IMR-90 (cell line): ENCODE measurements at places on chromosomes 3 and 15. TPM values are rescaled to one million over a fixed set of nuclear protein-coding genes. Genes with fewer than 3 reads are reported as not detected.

Gene CLDN18
- not detected in 2 replicates for total RNA-seq

Gene PTH1R
- under 0.01 and 0.18 TPM in 2 replicates for total RNA-seq

Gene TAGLN3
- total RNA-seq: 3.2 and 3.6 TPM in 2 replicates

Gene GOLGA6L10
- under 0.01 and 0.28 TPM in 2 replicates for total RNA-seq

Gene FGF7
- 34.8 and 69.2 TPM in 2 replicates for total RNA-seq

Gene SLC28A2
- not detected in 2 replicates for total RNA-seq

Gene DUOX1
- not detected in 2 replicates for total RNA-seq

Gene PCSK6
- total RNA-seq: not detected in 2 replicates

Gene PARP9
- 7.7 and 8.6 TPM in 2 replicates for total RNA-seq

Gene SEC61A1
- total RNA-seq: 478 and 487 TPM in 2 replicates

Gene CFAP92
- total RNA-seq: not detected in 2 replicates

Gene SAMD7
- total RNA-seq: not detected in 2 replicates

Gene ZNF660
- 1.3 and 1.4 TPM in 2 replicates for total RNA-seq

Gene EXD1
- total RNA-seq: not detected in 2 replicates

Gene DPPA4
- total RNA-seq: not detected in 2 replicates

Gene SPATA12
- total RNA-seq: under 0.01 TPM in 1 of 2 replicates, not detected in the other

Gene CTXN2
- total RNA-seq: not detected in 2 replicates
